ENCODE measurements at places on chromosomes 2 and 18.

GRCh38 chr18:45562567-45563479 is 52.5 kb upstream of the SLC14A2 start:
- DNase-seq: no peak

DNA sequence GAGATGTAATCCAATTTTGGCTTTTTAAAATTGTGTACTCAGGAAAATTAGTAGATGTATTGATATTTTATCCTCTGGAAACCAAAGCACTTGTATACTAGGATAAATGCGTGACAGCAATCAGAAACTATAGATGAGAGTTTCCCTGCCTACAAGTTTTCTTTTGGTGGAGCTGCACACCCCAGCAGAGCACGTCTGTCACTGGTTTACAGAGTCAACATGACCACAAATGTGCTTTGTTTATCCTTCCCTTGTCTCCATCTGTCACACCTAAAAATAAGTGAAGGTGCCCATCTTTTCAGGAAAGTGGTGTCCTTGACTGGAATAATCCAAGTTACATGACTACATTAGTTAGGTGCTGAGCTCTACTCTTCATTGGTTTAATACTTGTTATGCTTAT is 210.4 kb upstream of the DSEL start:
- no peak for DNase-seq

DNA sequence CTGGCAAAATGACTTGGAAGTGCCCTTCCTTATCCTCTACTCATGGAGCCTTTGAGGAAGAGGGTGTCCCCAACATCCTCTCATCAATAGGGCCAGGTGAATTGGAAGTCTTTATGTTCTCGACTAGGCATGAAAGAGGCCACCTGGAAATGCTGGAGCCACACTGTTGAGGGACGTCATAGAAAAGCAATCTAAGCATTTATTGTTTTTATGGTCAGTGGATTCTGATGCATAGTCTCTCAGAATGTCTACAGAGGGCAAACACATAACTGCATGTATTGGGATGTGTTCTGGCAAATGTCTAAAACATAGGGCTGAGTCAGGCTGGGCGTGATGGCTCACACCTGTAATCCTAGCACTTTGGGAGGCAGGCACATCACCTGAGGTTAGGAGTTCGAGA is 246.6 kb upstream of the SP5 start:
- DNase-seq: no peak

- no peak for DNase-seq
Observed at GRCh38 chr2:200380833-200381542, 74.5 kb downstream of the SPATS2L start.

GRCh38 chr2:168130346-168130745 is 117.0 kb downstream of the STK39 start:
- DNase-seq: no peak

- no peak for DNase-seq
Observed at GRCh38 chr2:194867328-194867727, 789.7 kb upstream of the SLC39A10 start.

GRCh38 chr2:15971351-15971750 is 31.0 kb downstream of the MYCN start:
- DNase-seq: no peak

DNA sequence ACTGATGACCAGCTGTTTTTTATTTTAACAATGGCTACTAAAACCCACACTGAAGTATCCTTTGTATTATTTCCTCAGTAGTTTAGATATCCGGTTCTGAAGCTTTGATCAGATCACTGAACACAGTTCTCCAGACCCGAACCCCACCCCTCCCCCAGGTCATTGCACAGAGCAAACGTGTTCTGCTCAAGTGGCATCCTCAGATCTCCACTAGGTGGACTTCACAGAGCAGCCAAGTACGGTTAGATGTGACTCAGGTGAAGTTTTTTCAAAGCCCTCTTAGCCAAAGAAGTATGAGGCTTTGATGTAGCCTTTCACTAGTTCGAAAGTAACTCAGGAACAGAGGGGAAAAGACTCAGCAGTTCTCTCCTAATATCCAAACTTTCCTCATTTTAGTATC is 142.7 kb upstream of the NRP2 start:
- DNase-seq: no peak

DNA sequence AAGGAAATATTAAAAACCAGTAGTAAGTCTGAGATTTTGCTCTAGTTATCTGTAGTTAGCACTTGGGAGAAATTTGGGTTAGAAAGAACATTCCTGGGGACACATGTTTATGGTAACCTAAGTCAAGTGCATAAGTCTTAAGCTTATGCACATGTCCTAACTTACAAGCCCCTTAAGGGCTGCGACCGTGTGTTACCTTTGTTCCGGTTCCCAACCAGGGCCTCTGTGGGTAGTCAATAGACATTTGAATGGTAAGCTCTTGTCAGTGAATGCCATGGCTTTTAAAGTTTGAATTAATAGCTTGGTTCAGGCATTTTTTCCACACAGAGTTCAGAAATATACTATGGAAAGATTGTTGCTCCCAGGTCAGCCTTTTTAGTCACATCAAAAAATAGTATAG is 64.7 kb upstream of the CWC22 start:
- DNase-seq: no peak

DNA sequence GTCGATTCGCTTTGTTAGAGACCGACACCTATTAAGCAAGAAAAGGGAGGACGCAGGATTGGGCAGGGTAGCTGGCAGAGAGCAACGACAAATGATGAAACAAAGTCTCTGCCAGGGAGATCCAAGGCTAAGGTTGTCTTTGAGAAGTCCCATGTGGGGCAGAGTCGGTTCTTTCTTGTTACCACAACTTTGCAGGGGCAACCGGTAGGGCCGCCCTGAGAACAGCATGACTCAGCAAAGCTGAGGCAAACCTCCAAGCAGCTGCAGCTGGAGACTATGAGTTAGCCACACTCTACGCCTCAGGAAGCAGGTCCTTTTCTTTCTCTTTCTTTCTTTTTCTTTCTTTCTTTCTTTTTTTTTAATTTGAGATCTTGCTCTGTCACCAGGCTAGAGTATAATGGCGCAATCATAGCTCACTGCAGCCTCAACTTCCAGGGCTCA is 452.3 kb upstream of the ID2 start:
- no peak for DNase-seq

- no peak for DNase-seq
Observed at GRCh38 chr2:186349508-186349907, 136.6 kb upstream of the ZC3H15 start.

- DNase-seq: no peak
Observed at GRCh38 chr2:27702302-27702701, 38.6 kb downstream of the SLC4A1AP start.

DNA sequence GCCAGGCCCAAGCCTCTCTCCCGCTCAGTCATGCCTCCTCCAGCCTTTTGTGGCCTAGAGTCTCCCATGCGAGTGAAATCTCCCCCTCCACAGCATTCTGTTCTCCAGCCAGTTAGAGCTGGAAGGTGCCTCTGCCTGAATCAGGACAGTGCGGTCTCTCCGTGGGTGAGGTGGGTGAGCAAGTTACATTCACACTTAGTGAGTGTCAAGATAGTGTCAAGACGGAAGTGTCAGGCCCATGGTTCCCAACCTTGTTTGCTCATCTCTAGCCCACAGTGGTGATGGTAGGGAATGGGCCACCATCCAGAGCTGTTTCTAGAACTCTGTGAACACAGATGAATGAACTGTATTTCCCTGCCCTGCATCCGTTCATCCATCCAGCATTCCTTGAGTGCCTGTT is 59.5 kb downstream of the LPIN1 start:
- DNase-seq: no peak
